Endodermal cell (in vitro differentiated cells): ENCODE measurements at places on chromosomes 6 and 20. TPM values are rescaled to one million over a fixed set of nuclear protein-coding genes. Genes with fewer than 3 reads are reported as not detected.

- DNase-seq: no peak
Observed at GRCh38 chr6:14202947-14203346, 85.4 kb downstream of the CD83 start.

- DNase-seq: peak; percentile 78
Observed at GRCh38 chr20:39289316-39289715, 327.2 kb downstream of the DHX35 start.

DNA sequence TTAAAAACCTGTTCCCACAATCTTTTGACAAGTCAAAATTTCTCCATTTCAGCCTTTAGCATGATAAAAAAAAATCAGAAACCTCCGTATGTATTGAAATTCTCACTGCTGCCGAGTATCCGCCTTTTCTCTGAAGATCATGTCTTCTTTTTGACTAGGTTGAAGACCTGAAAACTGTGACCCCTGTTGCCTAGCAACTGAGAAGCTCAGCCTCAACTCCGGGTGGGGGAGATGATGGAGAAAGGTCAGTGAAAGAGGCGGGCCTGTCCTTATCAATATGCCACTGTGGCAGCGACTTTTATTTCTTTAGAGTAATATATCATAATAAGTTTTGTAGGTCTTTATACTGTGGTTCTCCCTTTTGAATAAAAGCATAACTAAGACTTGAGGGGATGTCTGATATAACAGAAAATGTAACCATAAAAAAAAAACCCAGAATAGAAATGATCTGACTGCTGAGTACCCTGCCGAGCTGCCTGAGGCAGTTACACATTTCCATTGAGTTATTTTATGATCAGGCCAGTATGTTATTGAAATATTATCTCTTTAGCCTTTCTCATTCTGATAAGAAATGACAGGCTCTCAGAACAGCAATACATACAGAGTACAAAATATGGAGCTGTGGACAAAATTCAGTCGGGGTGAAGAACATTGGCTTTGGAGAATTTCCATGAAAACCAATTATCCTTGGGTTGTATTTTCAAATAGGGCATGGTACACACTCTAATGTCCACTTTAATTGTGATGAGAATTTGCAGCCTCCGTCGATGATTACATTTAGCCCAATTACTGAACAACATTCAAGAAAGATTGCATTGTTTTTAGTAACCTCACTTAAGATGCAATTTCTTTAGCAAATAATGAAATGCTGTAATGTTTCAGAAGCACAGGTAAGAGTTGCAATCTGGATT lies 136.7 kb upstream of the EEF1E1 start:
- peak; percentile 59 for DNase-seq

DNA sequence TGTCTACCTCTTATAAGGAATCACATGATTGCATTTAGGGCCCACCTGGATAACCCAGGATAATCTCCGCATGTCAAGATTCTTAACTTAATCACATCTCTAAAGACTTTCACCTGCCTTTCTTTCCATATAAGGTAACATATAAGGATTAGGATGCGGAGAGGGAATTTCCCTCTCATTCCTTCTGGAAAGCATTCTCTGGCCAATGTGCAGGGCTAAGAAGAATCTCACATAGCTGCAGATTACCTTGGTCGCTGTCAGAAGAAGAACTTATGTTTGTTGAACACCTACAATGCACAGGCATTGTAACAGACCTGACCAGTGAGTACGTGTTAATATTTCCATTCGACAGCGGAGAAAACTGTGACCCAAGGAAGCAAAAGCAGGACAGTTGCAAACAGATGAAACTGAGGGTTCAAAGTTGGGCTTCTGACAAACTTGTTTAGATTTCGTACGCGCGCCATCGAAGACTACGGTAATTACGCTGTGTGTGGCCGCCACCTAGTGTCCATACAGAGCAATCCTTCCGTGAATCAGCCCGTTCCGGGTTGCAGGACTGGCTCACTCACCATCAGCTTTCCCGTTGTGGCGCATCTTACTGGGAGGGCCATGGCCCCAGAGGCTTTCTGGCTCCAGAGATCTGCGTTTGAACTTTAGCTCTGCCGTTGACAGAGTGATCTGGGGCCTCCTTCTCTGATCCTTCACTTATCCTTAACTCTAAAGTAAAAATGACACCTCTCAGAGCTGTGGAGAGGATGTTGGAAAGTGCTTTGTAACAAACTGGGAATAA lies 9.5 kb downstream of the C20orf202 start:
- peak; percentile 92 for DNase-seq

- no peak for DNase-seq
Observed at GRCh38 chr6:156700440-156701057, 76.6 kb upstream of the ARID1B start.

Gene OCSTAMP
- not detected in 3 replicates for total RNA-seq

Gene PPDPF
- 247 and 250 TPM in 2 replicates for total RNA-seq

Gene TRMT6
- total RNA-seq: 7.1 to 19.7 TPM (median 19.1 TPM) in 3 replicates

Gene DSP
- 152 and 153 TPM in 2 replicates for total RNA-seq

Gene BMP2
- total RNA-seq: 119 and 132 TPM in 2 replicates

Gene CFAP61
- 0.64 and 0.90 TPM in 2 replicates for total RNA-seq

Gene CFAP206
- 0.11 and 0.22 TPM in 2 replicates for total RNA-seq

Gene GMNN
- 64.9 and 68.0 TPM in 2 replicates for total RNA-seq
